Activated CD4-positive, alpha-beta T cell treated with anti-CD3 and anti-CD28 coated beads for 24 hours (primary cell): ENCODE measurements at places on chromosomes 6 and 20.

DNA sequence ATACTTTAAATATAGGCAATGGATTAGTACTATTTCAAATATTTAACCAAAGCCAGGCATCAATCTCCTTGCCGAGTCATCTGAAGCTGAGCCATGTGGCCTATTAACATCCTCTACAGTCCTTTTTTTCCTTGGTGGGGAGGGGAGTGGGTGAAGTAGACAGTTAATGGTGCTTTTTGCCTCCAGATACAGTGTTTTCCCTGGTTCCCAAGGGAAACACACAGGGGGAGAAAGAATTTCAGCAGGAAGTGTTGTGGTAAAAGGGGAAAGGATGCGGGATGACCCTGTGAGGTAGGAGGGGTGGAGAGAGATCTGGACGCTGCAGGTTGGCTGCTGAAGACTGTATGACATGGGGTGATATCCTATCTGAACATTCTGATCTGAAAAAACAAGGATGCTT is 9.6 kb downstream of the CLDN20 start:
- no peak for DNase-seq

DNA sequence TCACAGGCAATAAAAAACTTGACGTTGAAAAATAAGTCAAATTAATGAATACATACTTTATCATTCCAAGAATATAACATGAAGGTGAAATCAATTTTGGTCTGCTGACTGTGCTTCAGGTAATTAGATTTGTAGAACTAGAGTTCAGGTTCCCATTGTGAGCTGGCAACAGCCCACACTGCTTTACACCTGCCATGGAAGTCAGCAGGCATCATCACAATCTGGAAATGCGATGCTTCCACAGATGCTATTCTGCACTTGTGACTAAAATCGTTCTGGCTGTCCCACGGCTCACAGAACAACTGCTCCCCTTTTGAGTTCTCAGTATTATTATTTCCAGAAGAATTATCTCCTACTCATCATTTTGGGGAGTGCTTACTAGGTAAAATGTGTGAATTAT is 62.6 kb upstream of the THEMIS start:
- DNase-seq = no peak

DNA sequence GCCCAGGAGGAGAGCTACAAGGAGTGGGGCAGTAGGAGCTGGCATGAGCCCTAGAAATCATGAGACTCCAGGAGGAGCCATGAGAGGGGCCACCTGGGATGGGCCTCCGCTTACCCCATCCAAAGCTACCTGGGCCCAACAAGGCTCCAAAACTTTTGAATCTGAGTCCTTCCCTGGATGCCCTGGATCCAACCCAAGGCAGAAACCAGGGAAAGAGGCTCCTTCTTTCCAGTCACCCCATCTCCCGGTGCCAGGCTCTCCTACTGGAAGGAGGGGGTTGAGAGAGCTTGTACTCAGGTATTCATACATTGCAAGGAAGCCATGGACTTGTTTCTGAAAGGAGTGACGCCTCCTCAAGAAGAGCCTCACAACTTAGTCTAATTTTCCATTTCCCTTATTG is 7.8 kb upstream of the SIRPG start:
- DNase-seq = no peak

DNA sequence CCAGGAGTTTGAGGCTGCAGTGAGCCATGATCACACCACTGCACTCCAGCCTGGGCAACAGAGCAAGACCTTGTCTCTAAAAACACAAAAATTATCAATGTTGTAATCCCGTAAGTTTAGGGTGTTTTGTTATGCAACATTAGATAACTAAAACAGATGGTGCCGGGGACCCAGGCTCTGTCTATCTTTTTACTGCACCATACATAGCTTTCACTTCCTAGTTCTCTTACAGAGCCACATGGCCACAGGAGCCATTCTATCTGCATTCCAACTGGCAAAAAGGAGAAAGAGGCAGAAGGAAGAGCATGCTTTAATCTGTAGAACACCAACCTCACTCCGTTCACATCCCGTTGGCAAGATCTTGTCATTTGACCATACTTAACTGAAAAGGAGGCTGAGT is 5.4 kb upstream of the TCF15 start:
- DNase-seq = no peak

GRCh38 chr6:13273931-13274706 is 54.2 kb downstream of the TBC1D7 start:
- DNase-seq = peak; percentile 41

GRCh38 chr6:25344827-25345226 is 65.7 kb downstream of the CARMIL1 start:
- DNase-seq = no peak

- no peak for DNase-seq
These were observed 33.5 kb upstream of the MCM3 start for GRCh38 chr6:52317841-52318581.

DNA sequence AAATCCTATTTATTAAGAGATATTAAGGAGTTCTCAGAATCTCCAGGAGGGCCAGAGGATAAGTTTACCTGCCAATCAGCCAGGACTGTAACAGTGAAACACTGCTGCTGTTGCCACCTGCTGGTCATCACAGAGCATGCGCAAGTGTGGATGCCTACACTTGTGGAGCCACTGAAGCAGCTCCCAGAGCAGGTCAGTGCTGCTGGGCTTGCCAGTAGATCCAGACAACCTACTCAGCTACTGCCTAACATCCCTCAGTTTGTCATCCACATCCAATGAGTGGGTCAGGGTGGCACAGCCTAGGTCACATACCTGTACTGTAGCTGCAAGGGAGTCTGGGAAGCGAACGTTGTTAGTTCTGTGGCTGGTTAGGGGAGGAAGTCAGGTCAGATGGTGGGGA is 18.3 kb upstream of the NHSL1 start:
- peak; percentile 25 for DNase-seq

DNA sequence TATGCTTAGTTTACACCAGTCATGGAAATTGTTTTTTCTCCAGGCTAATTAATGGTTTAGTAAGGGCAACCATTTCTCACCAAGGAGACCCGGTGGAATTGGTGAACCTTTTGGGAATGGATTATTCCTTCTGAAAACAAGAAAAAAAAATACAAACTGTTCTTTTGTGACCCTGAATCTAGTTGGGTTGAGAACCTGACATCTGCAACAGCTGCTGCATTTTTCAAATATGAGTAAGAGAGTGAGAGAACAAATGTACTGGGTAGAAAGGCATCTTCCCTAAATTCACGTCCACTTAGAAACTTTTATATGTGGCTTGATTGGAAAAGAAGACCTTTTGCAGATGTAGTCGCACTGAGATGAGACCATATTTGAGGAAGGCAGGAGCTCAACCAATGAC is 553.4 kb upstream of the EPHA7 start:
- DNase-seq = no peak
